Activated CD8-positive, alpha-beta memory T cell treated with anti-CD3 and anti-CD28 coated beads for 48 hours (primary cell): ENCODE measurements at places on chromosomes 11 and 22.

GRCh38 chr11:124748481-124749343, 3.3 kb downstream of the VSIG2 start:
- DNase-seq: no peak

GRCh38 chr22:29772170-29772641, 5.0 kb downstream of the UQCR10 start:
- no peak for DNase-seq

- no peak for DNase-seq
Observed at GRCh38 chr11:57901756-57902155, 121.9 kb upstream of the OR9Q1 start.

DNA sequence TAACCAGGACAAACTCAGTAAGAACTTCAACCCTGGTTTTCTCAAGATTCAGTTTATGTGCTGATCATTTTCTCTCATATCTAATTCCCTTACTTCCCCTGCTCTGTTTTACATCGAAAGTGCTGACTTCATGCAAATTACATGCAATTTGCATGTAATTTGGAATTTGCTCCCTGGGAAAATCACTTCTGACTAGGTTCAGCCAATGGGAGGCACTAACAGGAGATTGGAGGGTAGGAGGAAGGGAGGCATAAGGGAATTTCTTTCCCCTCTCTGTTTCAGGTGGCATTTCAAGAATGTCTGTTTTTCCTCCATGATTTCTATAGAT, 363.3 kb upstream of the CCDC90B start:
- DNase-seq: no peak

DNA sequence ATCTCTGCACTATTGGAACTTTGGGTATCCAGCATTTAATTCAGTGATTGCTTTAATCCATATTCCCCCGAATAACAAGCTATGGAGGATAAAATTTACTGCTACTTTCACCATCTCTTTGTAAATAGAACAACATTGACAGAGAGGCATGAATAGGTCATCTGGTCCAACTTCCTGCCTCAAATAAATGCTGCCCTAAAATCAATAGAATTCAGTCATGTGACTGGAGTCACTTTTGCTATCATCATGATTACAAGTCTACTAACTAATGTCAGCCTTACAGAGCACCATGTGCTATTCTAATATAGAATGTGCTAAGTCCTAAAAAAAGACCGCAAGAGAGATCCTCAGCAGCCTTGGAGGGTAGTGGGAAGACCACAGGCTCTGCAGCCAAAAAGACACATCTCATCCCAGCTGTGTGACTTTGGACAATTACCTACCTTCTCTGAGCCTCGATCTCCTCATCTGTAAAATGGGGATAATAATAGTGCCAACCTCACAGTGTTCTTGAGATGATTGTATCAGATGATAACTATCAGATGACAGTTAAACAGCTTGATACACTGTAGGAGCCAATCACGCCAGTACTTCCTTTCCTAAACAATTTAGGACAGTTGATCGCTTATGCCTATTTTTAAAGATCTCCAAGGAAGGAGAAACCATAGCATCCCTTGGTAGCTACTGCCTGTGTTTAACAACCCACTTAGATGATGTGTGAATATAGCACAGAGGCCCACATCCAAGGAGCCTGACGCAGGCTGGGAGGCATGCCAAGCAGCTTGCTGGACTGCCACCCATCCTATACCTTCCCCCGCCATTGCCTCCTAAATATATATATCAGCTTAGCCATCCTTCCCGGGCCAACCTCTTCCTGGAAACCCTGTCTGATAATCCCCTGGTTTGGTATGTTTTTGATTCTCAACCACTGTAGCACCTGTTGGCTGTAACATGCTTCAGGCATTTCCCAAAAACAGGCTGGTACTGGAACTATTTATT, 77.3 kb upstream of the PHF21A start:
- no peak for DNase-seq

DNA sequence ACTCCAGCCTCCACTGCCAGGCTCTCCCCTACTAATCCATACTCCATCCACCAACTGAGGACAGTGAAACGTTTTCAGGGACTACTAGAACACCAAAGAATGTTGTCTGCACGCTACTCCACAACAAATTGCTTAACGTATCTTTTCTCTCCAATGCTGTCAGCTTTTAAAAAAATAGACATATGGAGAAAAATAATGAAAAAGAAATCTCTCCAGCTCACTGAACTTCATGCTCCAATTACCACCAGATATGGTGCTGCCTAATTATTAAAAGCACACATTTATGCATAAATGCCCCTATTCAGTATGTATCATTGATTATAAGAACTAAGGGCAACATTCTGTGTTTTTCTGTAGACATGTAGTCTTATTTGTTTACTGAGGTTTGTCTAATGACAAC, 672.2 kb upstream of the ANO3 start:
- DNase-seq: no peak

DNA sequence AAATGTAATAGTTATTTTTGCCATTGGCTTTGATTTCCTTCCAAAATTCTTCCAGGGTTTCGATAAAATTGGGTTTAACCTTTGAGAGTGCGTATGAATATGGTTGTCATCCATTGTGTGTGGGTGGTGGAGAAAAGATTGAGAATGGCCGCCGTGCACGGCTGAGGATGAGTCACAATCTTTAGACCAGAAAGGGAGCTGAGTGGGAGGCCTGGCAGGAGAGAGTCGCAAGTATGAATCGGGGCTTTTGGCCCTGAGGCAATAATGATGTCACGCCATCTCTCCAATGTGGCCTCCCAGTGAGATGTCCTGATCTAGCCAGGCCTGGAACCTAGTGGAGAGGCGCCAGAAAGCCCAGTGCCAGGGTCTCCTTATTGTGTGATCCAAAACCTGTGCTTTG, 33.1 kb upstream of the SMPD1 start:
- DNase-seq: no peak

GRCh38 chr11:36594316-36594989, at the start of gene IFTAP:
IFTAP (plus strand) TSS chr11:36594502; CDS start chr11:36610104, 15,602 bp downstream.
- peak; percentile 4 for DNase-seq

DNA sequence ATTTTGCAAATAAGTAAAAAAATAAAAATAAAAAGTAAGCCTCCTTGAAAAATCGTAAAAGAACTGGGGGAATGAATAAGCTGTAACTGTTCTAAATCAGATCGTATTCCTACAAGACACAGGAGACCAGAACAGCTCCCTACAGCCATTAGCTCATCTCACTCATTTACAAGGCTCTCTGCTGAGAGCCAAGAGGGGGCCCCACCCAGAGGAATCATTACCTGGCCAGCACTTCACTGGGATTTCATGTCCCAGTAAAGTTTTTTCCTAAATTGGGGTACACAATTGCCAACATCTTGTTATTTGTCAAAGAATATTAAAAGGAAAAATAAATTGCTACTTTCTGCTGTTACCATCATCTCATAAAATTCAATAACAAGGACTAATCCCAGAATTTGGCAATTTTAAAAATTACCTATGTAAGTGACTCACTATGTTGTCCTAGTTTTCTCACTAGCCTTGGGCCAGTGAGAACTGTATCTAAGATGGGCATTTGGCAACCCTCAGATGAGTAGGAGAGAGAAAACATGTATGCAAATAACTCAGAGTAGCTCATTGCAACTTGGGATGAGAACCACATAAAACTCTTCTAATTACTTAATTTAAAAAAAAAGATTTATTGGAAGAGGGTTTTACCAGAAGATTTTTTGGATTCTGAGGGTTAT, 18.4 kb upstream of the SMTN start:
- DNase-seq: no peak

DNA sequence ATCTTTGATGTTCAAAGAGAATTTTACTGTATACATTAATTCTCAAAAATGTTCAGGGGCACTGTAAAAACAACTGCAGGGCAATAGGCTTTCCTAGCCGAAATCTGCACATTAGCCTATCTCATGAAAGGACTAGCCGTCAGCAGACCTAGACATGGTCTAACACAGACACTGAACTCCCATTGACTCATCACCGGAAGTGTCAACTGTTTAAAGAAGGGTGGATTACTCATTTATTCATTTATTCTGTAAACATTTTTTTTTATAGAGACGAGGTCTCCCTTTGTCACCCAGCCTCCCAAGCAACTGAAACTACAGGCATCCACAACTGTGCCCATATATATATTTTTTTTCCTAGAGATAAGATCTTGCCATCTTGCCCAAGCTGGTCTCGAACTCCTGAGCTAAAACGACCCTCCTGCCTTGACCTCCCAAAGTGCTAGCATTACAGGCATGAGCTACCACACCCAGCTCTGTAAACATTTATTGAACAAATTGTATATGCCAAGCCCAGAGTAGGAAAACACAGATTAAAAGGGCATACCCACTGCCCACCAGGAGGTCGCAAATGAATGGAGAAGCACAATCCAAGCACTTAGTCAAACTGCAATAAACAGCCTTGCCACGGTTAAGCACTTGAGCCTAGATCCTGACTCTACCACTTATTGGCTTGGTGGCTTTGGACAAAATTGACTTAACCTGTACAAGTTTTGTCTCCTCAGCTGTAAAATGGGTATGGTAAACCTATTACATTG, 26.6 kb downstream of the RAB30 start:
- no peak for DNase-seq

DNA sequence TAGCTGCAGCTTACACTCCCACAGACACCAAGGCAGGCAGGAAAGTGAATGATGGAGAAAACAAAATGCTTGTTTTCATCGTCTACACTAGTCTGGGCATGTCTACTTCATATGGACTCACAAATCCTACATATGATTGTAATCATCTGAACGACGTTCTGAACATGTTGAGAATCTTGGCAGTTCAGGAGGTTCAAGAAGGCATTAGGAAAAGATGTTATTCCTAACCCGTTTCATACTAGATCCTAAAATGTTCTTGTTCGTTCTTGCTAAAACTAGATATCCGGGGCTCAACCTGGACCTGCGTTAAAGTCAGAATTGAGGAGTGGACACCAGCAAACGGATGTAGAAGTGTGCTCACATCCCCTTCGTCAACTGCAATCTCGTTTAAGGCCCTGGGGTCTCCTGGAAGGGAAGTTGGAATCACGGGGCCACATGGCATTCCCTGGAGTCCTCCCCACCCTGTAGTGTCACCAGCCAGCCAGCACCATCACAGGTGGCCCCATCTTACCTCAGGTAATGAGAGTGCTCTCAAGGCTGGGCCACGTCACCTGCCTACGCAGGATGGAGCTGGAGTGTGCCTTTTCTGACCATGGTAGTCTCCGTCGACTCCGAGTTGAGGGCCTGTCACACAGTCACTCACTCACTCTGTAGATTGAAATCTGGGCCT, 37.3 kb downstream of the C11orf58 start:
- DNase-seq: no peak

- DNase-seq: no peak
Observed at GRCh38 chr11:16097543-16097942, 258.8 kb downstream of the SOX6 start.

- peak; percentile 27 for DNase-seq
Observed at GRCh38 chr22:29480512-29481264, 670 bp downstream of the NEFH start.

GRCh38 chr11:27795955-27796861, 96.0 kb upstream of the BDNF start:
- DNase-seq: no peak

DNA sequence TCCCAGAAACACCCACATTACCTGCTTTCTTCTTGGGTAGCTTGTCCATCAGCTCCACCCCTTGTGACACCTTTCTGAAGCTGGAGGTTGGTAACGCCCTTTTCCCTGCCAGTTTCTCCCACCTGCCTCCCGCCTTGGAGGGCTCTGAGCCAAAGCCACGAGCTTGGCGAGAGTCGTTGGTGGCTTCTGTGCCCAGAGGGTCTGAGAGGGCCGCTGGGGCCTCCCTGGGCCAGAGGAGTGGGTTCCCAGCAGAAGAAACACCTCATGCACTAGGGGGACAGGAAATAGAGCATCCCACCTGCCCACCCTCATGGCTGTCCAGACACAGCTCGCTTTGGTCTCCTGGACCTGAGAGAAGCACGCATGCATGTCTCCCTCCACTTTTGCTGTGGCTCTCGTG, 37.9 kb downstream of the B3GAT1 start:
- DNase-seq: no peak

- no peak for DNase-seq
Observed at GRCh38 chr22:28864878-28865596, 18.3 kb upstream of the ZNRF3 start.

DNA sequence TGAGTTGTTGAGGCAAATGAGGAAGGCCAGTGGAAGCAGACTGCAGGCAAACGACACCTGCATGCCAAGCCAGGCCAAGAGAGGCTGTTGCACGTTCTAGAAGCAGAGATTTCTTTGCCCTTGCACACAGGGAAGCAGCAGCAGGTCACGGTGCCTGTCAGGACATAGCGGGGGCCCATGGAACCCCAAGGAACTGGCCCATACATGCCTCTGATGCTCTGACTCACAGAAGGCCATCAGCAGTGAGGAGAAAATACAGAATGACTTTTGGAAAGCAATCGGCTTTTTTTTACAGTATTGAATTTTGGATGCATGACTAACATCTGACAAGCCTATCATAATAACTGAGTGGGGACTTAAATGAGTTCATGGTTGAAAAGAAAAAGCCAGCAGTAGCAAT, 123.9 kb downstream of the MPPED1 start:
- no peak for DNase-seq

DNA sequence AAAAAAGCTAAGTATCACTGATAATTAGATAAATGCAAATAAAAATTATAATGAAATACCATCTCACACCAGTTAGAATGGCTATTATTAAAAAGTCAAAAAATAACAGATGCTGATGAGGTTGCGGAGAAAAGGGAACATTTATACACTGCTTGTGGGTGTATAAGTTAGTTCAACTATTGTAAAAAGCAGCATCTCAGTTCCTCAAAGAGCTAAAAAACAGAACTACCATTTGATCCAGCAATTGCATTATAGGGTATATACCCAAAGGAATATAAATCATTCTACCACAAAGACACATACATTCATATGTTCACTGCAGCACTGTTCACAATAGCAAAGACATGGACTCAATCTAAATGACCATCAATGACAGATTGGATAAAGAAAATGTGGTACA, 120.3 kb upstream of the ZBED5 start:
- no peak for DNase-seq

GRCh38 chr11:124643605-124644425, 21.2 kb downstream of the TBRG1 start:
- no peak for DNase-seq

GRCh38 chr22:36461665-36462649, 19.5 kb downstream of the TXN2 start:
- DNase-seq: no peak

GRCh38 chr11:14644226-14645014, 816 bp downstream of the PDE3B start:
- DNase-seq: peak; percentile 17
